RWPE2 (cell line): ENCODE measurements at places on chromosomes 4 and X.

GRCh38 chrX:23616361-23616760 is 50.9 kb upstream of the PRDX4 start:
- no peak for DNase-seq

- DNase-seq: no peak
Measured at GRCh38 chr4:128298852-128299251, 11.2 kb upstream of the PGRMC2 start.

DNA sequence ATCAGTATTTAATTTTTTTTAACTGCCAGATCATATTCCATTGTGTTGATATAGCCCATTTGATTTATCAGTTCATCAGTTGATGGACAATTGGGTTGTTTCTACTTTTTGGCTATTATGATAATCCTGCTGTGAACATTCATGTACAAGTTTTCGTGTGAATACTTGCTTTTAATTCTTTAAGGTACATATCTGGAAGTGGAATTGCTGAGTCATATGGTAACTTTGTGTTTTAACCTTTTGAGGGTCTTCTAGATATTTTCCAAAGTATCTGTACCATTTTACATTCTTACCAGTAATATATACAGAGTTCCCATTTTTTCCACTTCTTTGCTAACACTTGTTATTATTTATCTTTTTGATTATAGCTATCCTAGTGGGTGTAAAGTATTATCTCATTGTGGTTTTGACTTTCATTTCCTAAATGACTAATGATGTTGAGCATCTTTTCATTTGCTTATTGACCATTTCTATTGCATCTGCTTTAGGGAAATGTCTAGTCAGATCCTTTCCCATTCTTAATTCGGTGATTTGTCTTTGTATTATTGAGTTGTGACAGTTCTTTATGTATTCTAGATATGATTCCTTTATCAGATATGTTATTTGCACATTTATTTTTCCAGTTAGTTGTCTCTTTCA is 75.2 kb upstream of the NUDT6 start:
- no peak for DNase-seq

DNA sequence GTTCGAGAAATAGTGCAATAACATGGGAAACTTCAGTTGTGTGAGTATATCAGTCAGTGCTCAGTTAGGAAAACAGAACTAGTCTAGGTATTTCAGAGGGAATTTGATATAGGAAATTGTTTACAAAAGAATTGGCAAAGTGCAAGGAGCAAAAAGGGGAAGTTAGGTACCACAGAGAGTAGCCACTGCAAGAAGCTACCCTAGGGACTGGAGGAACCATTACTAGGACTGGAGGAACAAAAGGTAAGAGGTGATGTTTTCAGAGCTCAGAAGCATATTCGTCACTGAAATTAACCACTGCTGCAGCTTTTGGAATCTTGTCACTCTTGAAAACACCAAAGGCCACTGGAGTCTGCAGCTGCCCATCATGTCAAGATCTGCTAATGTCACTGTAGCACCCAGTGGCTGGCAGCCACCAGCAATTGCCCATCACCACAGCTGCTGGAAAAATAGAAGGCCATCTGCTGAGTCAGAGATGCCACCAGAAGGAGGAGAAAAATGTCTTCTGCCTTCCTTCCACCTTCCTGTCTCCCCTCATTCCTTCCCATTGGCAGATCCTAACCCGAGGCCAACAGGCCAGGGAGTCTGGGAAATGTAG is 160.6 kb upstream of the RPS6KA3 start:
- DNase-seq: no peak

DNA sequence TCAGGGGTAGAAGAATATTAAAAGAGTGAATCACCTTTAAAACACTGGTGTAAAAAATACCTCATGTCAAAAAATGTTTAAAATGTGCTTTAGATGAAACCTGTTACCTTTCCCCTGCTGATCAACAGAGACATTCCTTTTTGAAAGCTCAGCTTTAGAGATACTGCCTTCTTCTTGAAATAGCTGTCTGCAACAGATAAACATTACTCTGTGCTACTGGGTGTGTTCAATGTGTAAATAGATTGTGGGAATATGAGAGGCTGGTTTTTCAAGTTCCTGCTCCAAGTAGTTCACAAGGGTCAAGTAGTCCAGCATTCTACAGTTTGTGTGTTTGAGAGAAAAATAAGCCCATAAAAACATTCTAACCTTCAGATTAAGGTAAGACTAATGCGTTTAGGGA is at the start of gene SYTL5:
Gene SYTL5, plus strand, starts transcription at position 263 of the 400 bp plus-strand sequence. CDS start 27,337 bp downstream, outside the sequence.
- DNase-seq: no peak

GRCh38 chr4:5710961-5711478 is at the start of gene EVC:
Gene EVC, plus strand, starts transcription at chr4:5711201. Its CDS starts 180 bp downstream, at chr4:5711381.
- DNase-seq: peak; percentile 84

GRCh38 chr4:156538210-156538609 is 433.4 kb downstream of the PDGFC start:
- DNase-seq: no peak

DNA sequence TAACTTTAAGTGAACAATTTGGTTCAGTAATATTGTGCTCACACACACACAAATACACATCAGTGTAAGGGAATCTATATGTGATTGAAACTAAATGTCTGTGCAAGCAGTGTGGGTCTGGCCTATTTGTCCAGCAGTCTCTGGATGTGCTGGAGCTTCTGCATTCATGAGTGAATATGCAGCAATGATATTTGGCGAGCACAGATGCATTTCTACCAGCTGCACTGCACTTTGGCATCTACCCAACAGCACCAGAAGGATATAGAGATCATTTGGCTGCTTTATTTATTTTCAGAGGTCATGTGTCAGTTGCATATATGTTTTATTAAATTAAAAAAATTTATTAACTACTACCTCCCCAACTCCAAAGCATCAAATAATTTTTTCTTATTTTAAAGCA is 613.4 kb upstream of the NR3C2 start:
- DNase-seq: no peak

DNA sequence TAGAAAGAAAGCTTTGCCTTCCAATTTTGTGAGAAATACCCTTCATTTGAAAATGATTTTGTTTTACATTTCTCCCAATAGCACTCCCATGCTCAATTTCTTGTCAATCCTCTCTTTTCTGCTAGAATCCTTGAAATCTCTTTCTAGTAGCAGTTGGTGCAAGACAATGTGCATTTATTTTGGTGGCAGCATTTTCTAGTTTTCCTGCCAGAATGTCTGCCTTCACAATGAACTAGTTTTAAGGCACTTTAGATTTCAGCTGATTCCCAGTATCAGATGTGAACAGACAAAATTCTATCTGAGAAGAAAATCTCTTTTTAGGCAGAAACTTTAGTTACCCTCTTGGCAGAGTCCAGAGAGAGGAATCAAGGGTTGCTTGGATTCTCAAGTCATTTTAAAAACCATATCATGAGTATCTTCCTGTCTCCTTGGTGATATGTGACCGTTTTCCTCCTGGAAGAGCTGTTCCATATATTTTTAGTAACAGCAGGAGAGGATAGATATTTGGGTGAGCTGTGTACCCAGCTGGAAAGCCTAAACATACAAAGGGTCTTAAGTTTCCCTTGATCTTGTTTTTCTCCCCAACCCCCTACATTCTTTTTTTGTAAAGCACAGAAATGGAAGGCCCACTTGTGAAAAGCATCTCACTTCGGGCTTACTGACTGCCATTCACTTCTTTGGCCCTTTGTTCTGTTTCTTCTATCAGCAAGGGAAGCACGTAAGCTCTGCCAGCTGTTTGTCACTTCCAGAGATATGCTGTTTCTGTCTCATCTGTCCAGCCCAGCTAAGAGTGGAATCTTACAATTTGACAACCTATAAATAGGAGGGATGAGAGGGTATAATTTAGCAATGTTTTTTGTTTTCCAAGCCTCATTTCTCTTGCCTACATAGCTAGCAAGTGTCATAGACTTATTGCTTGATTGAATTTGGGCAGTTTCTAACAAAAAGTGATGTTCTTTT is 38.7 kb downstream of the TSPAN7 start:
- no peak for DNase-seq

- DNase-seq: no peak
Measured at GRCh38 chr4:146267826-146268225, 53.5 kb downstream of the REELD1 start.

GRCh38 chr4:10753336-10753735 is 68.8 kb upstream of the CLNK start:
- no peak for DNase-seq

DNA sequence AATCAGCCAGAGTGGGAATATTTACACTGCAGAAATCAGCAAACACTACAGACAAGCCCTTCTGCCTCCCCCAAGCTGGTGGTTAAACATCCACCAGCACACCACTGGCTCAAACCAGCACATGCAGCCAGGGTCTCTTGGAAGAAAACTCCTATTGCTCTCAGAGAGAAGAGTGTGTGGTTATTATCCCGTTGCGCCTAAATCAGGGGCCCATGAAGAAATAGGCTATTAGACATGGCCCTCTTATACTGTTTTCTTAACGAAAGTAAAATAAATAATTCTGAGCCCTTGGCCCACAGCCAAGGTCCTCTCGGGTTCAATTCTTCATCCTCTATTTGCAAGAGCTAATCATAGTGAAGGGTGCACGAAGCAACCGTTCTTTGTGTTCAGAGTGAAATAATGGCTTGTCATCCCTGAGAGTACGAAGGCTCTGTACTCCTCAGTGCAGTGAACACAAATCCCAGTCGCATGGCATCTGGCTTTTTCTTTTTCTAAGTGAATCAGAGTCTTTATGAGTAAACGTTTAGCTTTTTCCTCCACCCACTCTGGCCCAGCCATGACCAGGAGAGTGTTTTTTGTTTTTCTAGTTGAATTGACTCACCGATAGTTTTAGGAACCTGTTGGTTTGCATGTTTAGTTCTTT is 33.4 kb upstream of the RBM47 start:
- no peak for DNase-seq

DNA sequence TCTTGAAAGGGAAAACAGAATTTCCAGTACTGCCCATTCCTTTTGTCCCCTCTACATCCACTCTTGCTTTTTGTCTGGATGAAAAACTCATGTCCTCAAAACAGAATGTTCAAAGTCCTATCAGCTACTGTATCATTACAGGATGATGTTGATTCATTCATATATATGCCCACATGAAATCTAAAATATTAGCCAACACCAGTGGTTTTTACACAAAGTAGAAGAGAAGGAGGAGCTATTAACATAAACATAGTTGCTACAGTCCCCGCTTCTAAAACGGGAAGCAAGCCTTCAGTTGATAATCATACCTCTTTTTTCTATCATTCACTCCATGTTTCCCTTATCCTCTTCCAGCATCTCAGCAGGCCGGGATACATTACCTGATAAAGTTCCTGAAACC is 7.7 kb upstream of the THOC2 start:
- DNase-seq: no peak

DNA sequence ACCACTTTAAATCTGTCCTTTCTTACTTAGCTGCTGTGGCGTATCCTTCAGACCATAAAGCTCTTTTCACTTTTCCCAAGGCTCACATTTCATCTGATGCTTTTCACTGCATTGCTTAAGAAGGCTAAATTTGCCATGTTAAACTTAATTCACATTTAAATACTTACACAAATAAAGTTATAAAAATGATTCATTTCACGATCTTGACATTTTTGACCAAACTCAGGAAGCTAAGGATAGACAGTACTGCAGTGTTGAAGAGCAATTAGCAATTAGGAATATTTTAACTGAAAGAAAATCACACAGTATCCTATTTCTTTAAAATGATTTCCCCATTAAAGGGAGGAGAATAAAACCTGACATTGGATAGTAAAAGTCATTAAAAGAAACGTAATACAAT is 1038.6 kb downstream of the STPG2 start:
- DNase-seq: no peak

DNA sequence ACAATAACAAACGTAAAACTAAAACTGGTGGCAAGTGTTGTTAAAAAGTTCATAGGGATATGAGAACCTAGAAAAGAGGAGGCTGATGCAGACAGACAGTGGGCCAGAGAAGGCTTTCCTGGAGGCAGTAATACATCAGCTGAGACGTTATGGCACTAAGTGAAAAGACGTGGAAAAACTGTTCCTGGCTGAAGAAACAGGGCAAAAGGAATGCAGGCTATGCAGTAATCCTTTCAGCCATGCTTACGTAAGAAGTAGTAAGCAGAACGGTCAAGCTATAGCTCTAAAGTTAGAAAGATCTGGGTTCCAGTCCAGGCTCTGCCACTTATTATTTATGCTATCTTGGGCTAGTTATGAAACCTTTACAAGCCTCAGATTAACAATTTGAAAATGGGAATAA is 6.4 kb downstream of the LAMTOR3 start:
- no peak for DNase-seq

DNA sequence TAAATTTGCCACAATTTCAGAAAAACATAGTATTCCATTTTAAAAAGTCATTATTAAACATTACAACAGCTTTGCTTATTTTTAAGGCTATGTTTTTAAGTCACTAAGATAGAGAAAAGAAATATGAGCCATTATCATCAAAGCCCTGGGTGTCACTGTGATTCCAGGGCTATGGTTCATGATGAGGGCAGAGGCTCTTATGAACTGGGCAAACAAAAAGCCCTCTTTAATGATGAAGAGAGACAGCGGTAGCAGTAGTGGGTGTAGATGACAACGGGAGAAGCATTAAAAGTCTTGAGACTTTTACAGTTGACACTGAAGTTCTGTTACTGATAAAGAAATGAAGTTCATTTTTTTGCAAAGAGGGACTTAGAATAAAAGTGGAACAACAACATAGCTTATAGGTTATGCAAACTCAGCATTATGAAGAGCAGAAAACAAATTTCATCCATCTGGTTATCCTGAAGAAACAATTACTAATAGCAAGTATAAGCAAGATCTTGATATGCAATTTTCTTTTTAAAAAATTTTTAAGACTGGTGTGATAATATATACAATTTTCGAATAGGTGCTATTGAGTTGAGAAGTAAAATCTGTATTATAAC is 202.7 kb upstream of the ETNPPL start:
- no peak for DNase-seq

GRCh38 chr4:168451331-168451730 is 29.0 kb downstream of the DDX60L start:
- DNase-seq: no peak

DNA sequence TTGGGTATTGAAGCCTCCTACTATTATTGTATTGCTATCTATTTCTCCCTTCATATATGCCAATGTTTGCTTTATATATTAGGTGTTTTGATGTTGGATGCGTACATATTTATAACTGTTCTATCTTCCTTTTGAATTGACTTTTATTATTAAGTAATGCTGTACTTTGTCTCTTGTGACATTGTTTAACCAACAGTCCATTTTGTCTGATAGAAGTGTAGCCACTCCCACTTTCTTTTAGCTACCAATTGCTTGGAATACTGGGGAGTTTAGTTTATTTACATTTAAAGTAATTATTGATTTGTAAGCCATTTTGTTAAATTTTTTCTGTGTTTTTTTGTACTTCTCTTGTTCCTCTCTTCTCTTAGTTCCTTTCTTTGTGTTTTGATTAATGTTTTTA is 195.9 kb downstream of the GC start:
- no peak for DNase-seq

DNA sequence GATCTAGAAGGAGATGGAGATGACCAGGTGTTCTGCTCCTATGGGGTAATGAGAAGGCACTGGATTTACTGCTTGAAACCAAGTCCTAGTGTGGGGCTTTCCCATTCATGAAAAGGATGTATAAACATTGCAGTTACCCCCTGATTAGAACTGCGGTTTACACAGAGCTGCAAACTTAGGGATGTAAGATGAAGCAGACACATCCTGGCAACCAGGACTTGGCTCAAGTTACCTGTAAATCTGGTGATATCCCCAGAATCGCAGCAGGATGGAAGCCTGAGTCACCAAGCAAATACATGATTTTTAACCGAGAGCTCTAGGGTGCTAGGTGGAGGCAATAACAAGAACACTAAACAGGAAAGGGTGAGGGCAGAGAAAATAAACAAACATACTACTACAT is 178.6 kb upstream of the MAMLD1 start:
- DNase-seq: no peak
